Activated CD8-positive, alpha-beta memory T cell treated with anti-CD3 and anti-CD28 coated beads for 48 hours (primary cell): ENCODE measurements at places on chromosomes 5 and 9.

- no peak for DNase-seq
Measured at GRCh38 chr5:175772747-175773533, 98.4 kb upstream of the CPLX2 start.

DNA sequence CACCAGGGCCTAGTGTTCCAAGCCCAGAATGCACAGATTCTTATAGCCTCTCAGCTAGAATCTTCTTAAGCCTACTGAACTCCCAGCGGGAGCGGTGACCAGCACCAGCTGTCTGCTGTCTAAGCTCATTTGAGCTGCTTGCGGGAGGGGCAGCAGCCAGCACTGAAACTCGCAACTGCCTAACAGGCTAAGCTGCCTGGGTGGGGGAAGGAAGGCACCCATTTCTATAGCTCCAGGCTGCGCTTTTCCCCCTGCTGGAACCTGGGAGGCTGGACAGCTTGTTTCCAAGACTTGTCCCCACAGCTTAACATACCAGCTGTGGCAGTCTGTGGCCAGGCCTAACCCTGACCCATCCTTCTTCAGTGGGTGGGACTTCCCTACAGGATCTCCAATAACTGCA is 512.9 kb downstream of the EFNA5 start:
- no peak for DNase-seq

DNA sequence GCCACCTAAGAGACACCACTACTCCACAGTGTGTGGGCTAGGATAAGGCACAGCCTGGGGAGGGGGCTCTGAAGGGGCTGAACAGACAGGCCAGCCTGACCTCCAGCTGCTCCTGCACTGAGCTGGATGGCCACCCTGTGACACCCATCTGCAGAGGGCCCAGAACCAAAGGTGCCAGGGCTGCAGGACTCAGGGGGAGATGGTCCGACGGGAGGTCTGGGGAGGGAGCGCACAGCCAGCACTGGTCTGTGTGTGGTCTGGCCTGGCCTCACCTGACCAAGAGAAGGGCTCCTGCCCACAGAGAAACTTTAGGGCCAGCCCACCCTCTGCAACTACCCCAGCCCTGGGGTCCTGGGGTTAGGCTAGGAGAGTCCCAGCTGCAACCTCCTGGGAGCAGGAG is 789 bp downstream of the LTC4S start:
- no peak for DNase-seq

DNA sequence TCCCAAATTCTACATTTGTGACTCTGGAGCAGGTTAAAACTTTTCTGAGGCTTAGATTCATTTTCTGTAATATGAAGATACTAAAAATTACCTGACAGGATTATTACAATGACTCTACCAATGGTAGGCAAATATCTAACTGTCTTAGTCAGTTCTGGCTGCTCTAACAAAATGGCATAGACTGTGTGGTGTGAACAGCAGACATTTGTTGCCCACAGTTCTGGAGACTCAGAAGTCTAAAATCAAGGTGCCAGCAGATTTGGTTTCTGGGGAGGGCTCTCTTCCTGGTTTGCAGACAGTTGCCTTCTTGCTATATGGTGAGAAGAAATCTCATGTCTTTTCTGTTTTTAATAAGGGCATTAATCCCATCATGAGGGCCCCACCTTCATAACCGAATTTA is 245.1 kb downstream of the MAST4 start:
- DNase-seq = no peak

DNA sequence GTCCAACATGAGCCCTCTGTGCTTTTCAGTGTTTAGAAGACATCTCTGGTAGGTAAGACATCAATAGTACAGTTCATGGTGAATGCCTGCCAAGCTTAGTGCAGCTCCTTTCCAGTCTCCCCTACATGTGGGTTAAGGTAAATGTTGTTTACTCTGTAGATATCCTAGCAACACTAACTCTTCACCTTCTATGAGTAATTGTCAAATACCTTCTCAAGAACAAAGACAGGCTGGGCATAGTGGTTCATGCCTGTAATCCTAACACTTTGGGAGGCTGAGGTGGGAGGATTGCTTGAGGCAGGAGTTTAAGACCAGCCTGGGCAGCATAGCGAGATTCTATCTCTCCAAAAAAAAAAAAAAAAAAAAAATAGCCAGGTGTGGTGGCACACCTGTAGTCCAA is 18.7 kb upstream of the RASGRF2 start:
- DNase-seq = no peak

DNA sequence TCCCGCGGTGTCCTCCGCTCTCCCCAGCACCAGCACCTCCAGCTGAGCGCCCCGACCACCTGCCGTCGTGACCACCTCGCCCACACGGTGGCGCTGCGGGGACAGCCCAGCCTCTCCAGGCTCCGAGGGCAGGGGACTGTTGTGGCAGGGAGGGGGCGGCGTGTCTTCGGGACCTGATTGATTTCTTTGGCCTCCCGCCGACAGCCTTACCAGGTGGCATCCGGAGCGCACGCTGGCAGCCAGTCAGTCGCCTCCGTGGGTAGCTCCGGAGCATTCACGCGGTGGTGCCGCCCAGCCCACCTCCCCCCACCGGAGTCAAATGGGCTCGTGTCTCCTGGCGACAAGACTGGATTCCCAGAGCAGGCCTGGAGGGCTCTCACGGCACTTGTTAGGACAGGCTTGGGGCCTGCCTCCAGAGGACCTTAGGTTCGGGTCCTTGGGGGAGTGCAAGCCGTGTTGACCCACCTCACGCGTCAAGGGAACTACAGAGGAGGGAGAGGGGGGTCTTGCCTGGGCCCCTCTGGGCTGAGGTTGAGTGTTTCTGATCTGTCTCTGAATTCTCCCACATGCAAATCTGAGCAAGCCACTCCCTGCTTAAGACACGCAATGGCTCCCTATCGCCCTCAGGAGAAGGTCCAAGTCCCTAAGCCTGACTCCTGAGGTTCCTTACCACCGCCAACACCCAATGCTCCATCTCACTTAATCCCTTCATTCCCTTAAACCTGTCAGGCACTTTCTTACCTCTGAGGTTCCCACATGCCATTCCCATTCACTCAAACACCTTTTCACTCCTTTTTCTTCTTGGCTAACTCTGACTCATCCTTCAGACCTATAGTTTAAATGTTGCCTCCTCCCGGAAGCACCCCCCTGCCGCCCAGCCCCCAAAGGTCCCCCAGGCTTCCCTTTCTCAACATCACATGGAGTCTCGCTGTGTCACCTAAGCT is 51.2 kb upstream of the GGTA1 start:
- peak; percentile 75 for DNase-seq

GRCh38 chr5:60092671-60093422 is 199.3 kb upstream of the PDE4D start:
- no peak for DNase-seq

- DNase-seq = no peak
Measured at GRCh38 chr9:109063760-109064159, 50.5 kb upstream of the CTNNAL1 start.

DNA sequence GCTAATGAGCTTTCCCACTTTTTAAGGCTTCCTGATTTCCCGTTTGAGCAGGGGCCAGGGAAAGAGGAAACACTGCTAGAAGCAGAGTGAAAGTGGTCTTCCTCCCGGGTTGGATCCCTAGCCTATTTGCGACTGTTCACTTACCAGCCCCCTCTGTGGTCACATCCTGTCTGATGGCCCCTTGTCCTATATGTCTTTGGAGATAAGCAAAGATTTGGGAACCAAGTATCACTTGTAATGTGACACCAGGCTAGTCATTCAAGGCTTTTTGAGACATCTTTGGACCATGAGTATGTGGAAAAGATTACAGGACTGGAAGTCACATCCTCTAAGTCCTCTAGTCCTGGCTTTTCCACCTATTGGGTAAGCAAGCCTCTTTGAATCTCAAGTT is 6.1 kb downstream of the DNAJB5 start:
- DNase-seq = no peak

- no peak for DNase-seq
Measured at GRCh38 chr9:17031546-17031945, 103.3 kb upstream of the CNTLN start.

GRCh38 chr5:143055596-143056338 is 285.6 kb downstream of the ARHGAP26 start:
- no peak for DNase-seq
